ENCODE measurements at places on chromosomes 6 and 20.

GRCh38 chr6:151026041-151026663, 160.7 kb downstream of the MTHFD1L start:
- no peak for DNase-seq

DNA sequence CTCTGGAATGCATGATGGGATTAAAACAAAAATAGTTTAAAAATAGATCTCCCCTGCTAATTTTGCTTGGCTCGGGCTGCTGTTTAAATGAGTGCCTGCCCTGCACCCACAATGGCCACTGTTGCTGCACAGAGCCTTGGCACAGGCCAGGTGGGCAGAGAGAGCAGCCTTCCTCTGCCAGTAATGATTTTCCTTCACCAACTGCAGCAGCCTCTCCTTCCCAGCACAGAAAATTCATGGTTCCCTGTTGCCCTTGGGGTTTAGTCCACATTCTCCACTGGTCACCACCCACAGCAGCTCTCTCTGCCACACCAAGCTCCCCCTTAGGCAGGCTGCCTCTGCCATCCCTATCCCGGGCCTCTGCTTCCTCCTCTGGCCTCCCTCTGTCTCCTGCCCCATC, 30.2 kb downstream of the TGM3 start:
- no peak for DNase-seq

DNA sequence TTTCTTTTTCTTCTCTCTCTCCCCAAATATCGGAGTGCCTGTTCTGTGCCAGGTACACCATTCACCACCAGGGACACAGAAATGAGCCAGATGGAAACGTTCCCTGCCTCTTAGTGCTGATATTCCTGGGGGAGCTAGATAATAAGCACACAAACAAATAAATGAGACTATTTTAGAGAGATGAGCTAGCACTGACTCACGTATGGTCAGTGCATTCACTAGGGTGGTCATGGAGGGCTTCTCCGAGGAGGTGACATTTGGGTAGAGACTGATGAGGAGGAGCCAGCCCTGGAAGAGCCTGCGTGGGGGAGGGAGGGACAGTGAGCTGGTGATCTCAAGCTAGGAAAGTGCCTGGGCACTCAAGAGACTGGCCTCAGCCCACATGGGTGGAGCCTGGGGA, 252.3 kb upstream of the KCNG1 start:
- DNase-seq = no peak

DNA sequence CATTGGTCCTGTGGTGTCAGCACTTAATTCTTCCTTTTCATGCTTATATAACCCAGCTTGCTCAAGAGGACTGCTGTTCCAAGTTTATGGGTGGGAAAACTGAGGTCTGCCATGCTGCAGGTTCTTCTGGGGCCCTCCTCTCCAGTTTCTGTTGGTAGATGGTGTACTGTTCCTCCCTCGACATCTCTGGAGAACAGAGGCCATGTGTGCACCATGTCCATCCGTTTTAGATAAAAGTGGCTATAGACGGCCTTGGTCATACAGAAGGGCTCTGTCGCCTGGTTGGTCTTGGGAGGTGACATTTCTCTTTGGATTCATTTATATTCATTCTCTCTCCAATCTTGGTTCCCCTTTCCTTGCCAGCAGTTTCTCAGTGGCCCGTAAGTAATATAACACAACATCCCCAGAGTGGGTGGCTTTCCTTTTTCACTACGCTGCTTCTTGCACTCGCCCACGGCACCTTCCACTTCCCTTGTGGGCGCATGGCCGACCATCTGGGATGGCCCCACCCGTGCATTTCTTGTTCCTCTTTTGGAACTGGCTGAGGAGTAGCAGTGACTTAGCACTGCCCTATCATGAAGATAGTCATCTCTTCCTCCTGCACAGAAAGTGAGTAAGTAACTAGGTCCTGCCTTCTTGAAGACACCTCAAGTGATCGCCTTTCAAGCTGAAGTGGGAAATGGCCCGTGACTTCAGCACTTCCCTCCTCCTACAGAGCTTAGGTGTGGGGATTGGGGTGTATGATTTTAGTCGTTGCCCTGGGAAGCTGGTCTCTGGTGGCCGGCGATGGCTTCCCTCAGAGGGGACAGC, 94.2 kb downstream of the RREB1 start:
- DNase-seq = no peak

GRCh38 chr6:33904747-33905065, 100.9 kb upstream of the MLN start:
- DNase-seq = no peak

DNA sequence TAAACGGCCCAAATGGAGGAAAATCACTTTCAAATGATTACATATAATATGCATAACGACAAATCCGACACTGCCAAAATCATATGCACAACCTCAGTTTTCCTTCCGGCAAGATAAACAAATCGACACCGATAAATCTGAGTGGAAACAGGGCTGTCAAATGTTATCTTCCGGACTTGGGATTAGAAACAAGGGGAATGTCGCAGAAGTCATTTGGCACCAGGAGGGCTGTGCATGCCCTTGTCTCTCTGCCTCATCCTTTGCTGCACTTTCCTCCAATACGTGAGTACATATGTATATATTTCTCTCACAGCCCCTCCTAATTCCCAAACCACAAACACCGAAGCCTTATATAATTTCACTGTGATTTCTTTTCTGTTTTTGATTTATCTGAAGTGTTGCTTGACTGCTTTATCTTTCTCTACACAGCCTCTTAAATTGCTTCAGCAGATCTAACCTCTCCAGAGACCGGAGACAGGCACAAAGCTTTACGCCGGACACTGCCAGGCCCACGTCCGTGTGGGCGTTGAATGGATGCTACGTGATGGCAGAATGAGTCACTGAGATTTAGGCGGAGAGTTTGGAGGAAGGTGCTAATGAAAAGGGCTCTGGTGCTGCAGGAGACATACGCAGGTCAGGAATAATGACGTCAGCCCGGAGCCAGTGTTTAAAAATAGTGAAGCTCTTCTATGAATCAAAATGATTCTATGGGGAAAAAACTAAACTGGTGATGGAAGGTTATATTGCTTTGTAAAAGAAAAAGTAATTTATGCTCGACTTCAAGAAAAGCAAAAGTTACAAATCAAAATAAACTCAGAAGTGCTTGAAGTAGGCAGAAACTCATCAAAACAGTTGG, 21.0 kb upstream of the PRELID3B start:
- no peak for DNase-seq

- DNase-seq = no peak
These were observed 10.5 kb upstream of the TFAP2A start for GRCh38 chr6:10425176-10425974.

DNA sequence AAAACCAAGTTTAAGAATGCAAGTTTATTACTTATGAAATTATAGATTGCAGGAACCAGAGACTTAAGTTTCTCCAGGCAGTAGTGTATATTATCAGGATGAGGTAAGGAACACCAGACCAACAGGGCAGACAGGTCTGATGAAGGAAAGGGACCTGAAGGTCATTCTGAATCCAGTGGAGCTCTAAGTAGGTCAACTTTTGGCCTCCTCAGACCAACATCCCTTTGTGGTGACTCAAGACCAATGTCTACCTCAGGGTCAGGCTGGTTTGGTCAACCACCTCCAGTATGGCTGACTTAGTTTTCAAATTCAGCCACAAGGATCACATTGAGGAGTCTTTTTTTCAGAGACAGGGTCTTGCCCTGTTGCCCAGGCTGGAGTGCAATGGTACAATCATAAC, 38.7 kb upstream of the TFAP2A start:
- DNase-seq = no peak

GRCh38 chr20:63696628-63697356, at the start of gene TNFRSF6B:
TNFRSF6B (plus strand) TSS chr20:63696652; CDS start chr20:63696768, 116 bp downstream.
- no peak for DNase-seq

GRCh38 chr20:57013217-57013616, 253.2 kb downstream of the BMP7 start:
- DNase-seq = no peak

DNA sequence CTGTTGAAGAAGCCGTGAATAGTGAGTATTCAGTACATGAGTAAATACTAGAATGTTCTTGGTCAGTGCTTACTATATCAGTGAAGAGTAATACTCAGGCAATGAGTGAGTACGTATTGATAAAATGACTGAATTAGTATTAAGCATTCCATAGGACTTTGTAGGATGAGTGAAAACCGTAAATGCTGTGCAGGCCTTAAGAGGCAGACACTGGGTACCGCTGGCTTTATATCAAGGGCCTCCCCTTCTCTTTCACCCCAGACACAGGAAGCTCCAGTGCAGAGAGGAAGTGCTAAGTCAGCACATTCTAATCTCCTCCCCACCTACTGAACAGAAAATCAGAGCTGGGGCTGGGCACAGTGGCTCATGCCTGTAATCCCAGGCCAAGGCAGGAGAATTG, 24.2 kb downstream of the POFUT1 start:
- DNase-seq = no peak

DNA sequence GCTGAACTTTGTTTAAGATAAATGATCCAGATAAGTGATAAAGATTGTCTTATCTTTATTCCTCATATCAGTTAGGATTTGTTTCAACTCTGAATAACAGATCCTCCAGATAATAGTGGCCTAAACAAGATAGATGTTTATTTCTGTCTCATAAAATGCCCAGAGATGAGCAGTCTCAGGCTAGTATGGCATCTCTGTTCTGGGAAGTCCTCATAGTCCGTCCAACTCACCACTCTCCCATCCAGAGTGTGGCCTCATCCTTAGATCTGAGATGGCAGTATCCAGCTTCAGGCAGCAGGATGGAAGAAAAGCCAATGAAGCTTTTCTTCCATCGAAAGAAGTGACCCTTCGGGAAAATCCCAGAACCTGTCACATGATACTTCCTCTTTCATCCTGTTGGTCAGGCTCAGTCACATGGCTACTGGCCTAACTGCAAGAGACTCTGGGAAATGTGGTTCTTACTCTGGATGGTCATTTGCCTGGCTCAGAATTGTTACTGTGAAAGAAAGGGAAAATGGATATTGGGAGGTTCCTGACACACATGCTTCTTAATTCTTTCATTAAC, 29.4 kb upstream of the TAGAP start:
- no peak for DNase-seq

GRCh38 chr6:170147056-170147787, 143.7 kb downstream of the DLL1 start:
- DNase-seq = no peak

- DNase-seq = no peak
These were observed 38.1 kb upstream of the PROKR2 start for GRCh38 chr20:5354901-5355300.

- no peak for DNase-seq
These were observed 26.0 kb upstream of the PRDM1 start for GRCh38 chr6:106060167-106060566.

GRCh38 chr6:10416863-10417641, 2.2 kb upstream of the TFAP2A start:
- no peak for DNase-seq

DNA sequence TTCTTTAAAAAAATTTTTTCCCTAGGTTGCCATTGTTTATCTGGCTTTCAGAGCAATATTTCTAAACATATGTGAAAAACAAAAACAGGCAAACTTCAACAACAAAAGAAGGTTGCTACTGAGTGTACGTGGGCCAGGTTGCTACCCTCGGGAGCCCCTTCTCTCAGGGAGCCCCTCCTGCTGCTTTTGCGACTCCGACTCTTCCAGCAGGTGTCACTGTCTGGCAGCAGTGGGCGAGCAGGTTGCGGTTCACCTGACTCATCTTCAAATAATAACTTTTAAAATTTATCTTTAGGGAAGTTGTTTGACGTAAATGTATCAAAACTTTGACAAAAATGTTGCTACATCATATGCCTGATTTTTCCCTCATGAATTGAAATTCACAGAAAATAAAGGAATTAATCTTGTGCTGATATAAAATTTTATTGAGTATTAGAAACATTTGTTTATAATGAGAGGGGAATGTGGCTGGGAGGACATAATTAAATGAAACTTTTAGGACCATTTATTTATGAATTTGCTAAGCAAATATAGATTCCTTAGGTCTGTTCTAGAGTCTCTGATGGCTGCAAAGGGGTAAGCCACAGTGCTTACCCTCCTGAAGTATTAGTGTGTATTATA, 138.8 kb downstream of the HIVEP1 start:
- DNase-seq = no peak

- no peak for DNase-seq
These were observed 445.2 kb upstream of the ID4 start for GRCh38 chr6:19391926-19392325.

GRCh38 chr20:4443016-4443415, 278.7 kb upstream of the PRND start:
- DNase-seq = no peak

DNA sequence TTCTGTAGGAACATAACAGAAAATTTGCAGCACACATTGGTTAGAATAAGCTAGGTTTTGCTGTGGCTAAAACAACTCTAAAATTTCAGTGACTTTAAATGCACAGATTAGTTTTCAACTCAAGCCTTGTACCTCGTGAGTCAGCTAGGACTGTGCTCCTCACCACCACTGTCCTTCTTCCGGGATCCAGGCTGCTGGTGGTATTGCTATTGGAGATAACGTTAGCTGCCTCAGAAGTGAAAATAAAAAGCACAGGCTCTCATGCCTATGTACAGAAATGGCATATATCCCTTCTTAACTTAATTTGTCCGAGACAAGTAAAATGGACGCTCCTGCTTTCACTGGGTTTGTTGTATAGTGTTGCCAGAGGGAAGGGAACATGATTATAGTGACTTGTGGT, 931.1 kb upstream of the EYS start:
- DNase-seq = no peak

DNA sequence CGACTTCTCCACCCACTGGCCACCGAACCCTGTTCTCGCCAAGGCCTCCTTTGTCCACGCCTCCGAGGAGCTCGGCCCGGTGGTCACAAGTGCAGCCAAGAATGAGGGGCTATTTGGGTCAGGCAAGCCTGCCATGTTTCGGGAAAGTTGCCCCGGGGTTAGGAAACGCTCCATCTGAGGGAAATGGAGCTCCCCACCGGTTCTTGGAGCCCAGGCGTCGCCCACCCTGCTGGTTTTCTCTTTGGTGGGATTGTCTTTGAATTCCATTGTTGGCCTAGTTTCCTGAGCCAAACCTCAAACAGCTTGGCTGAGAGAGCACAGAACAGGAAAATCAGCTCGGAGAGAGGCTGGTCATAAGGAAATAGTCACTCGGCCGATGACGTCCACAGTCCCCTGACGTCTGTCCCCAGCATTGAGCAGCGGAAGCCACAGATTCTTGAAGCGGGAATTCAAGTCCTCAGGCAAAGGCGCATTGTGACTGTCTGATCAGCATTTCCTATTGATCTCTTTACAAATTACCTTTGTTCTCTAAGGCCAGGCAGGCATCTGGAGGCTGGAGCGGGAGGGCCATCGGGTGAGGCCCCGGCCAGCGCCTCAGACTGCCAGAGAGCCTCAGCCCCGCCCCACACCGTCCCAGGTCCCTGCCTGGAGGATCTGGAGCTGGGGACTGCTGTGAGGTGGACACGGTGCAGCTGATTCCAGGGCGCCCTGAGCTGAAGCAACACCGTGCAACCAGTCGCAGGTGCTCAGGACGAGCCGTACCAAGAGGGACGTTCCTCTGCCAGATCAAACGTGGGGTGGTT, 138.6 kb downstream of the DLL1 start:
- no peak for DNase-seq

DNA sequence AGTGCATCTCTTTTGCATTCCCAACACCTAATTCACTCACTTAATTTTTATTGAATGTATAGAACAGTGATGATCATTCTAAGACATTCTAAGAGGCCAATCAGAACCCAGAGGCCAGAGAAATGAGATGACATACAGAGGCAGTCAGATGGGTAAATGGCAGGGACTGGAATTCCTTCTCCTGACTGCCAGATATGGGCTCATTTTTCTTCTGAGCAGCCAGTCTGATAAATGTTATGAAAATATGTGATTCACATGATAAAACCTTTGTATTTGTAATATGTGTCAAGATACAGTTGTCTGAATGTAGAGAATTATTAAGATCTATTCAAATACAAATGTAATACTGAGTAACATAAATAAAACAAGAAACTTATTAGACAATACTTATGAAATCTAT, 277.8 kb downstream of the EPM2A start:
- no peak for DNase-seq

- no peak for DNase-seq
These were observed 282.5 kb downstream of the ESR1 start for GRCh38 chr6:152089992-152090391.
